Left kidney (tissue), 8 donors: ENCODE measurements at places on chromosomes 7 and 10.

- DNase-seq: no peak
These were observed 74.8 kb downstream of the CYP26A1 start for GRCh38 chr10:93148476-93148875.

DNA sequence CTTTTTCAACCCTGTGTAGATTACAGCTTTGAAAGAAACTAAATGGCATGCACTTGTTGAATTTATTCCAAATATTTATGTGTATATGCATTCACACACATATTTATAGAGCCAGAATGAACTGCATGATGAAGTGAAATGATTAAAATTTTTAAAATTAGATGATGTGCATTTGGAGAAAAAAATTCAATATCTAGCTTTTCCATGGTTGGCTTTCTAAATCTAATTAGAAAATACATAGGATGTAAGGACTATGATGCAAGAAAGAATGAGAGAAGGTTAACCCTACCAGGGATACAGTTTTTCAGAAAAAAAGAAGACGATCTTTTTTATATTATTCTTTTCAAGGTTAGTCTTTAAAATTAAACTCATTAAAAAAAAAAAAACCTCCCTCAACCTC, 204.5 kb downstream of the TRIL start:
- no peak for DNase-seq

GRCh38 chr10:32379318-32379949, 32.5 kb upstream of the EPC1 start:
- DNase-seq: peak; percentile 84

DNA sequence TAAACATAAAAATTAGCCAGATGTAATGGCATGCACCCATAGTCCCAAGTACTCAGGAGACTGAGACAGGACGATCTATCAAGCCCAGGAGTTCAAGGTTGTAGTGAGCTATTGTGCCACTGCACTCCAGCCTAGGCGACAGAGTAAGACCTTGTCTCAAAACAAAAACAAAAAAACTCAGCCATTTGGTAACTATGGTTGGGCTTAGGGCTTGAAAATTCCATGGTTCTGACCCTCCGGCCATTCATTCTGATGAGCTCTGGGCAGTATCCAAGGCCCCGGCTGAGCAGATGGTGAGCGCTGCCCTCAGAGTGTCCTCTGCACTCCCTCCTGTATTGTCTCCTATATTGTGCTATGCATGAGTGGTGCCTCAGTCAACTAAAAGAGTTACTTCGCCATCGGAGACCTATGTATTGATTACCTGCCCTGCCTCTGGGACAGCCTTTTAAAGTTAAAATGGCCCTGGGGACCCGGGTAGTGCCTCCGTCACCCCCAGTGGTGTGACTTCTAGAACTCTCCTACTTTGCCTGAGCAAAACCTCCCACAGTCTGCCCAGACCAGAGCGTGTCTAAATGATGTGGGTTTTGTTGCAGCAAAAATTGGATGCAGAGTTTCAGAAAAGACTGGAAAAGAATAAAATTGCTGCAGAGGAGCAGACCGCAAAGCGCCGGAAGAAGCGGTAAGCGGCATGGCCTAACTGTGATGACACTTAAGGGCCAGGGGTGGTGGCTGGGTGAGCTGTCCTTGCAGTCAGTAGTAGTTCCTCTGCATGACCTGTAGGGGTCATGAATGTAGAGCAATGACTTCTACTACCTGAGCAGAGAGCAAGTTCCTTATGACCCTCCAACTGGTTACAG, 8.1 kb downstream of the PRKRIP1 start:
- no peak for DNase-seq

GRCh38 chr7:120274482-120274881, 1.5 kb downstream of the KCND2 start:
- no peak for DNase-seq

- DNase-seq: no peak
These were observed 1.4 kb upstream of the TRIM8 start for GRCh38 chr10:102642736-102643335.

DNA sequence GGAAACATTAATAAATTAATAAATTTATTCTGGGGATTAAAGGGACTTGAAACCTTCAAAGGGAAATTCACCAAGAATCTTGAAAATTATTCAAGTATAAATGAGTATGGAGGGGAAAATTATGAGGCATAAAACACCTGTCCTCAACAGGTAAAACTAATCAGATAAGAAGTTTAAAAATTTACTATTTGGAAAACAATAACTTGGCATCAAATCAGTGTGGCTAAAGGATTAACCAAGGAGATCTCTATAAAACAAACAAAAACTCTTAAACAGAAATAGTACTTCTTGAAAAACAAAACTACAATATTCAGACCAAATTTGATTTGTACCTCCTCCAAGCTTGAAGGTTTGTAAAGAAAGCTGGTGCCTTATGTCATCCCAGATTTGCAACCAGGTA, 66.4 kb upstream of the ZNF804B start:
- DNase-seq: no peak

DNA sequence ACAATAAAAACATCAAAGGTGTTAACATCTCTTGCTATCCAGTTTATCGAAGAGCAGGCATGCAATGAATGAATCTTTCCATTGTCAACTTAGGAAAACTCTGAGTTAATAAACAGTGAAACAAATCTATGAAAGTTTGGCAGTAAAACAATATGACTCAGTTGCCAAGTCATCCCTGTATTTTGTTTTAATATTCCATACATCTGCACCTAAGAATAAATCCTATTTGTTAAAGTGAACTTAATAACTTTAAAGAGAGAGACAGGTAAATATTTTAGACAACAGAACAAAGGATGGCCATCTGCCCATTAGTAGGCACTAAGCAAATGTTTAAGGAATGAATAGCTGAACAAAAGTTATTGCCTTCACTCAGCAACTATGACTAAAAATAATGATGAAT, 700.5 kb upstream of the CELF2 start:
- no peak for DNase-seq
